ENCODE measurements at places on chromosomes 12 and 14. TPM values are rescaled to one million over a fixed set of nuclear protein-coding genes. Genes with fewer than 3 reads are reported as not detected.

SIX1 gene
- 79.6 TPM for total RNA-seq

DNA sequence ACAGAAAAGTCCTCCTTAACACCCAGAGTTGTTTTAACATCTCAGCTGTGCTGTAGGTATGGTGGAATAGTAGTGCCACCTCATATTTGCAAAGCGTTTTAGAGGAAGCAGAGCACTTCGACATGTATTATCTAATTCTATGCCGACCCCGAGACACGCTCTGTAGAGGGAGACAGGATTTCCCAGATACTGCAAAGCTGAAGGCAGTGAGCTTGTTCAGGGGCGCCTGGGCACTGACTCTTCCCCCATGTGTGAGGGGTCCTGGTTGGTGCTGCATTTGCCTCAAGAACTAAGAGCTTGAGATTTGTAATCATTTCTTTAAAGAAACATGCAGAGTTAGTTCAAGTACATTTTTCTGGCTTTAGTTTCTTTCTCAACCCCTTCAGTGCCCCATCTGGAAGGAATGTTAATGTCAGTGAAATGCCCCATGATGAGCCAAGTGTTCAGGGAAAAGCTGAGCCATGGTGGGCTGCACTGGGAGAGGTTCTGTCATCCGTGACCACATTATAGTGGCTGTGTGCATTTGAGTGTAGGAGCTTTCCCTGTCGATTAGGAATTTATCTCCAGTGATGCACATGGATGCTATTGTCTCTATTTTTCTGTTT, 66.3 kb downstream of the MBIP start:
- no peak for DNase-seq

DNA sequence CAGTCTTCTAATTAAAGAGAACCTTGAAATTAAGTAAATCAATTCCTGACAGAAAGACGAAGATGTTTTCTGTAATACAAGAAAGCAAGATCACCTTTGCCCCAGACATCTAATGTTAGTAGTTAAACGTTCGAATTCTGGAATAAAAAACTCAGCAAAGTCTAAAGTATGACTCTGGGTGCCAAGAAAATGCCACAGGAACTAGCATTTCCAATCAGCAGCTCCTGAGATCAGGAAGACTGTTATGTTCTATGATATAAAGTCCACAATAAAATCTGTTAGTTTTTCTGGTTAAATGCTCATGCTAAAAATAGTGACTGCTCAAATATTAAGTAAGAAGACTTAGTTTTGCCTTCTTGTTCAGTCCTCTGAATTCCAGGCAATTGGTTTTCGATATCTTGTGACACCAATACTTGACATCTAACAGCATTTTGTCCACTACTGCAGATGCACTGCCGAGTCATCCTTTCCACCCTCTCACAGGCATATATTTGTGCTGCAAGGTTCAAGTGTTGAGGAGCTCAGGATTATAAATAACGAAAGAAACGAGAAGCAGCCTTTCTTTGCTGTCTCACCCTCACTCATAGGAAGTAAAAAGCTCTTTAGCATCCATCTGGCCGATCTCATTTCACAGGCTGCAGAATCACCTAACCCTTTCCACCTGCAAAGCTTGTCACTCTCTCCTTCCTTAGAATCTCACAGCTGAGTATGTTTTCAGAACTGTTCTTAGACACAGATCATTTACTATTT, 32.0 kb downstream of the SSH1 start:
- DNase-seq: no peak

DNA sequence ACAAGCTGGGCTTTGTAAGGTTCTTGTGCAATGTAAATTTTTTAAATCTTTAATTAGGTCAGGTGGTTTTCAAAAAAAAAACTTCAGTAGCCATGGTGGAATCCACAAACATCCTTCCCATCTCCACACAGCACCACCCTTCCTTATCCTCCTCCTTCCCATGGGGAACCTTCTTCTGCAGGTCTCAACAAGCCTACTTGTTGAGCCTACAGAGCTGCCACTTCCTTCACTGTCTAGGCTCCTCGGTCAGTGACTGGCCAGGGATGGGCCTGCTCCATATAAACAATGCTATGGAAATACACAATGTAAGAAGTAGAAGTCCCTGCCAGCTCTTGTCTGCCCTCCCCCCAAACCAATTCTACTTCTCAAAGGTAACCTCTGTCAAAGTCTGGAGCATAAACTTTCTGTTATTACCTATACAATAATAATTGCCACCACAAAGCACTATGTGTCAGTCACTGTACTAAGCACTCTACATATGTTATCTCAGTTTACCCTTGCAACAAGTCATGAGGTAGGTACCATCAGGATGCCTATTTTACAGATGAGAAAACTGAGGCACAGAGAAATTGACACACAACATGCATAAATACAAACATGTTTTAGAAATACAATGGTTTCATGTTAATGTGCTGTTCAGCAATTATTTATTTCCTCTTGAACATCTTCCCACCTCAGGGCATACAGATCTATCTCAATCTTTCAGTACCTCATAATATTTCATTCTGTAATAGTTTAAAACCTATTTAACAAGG, 17.4 kb downstream of the LIMA1 start:
- no peak for DNase-seq

DNA sequence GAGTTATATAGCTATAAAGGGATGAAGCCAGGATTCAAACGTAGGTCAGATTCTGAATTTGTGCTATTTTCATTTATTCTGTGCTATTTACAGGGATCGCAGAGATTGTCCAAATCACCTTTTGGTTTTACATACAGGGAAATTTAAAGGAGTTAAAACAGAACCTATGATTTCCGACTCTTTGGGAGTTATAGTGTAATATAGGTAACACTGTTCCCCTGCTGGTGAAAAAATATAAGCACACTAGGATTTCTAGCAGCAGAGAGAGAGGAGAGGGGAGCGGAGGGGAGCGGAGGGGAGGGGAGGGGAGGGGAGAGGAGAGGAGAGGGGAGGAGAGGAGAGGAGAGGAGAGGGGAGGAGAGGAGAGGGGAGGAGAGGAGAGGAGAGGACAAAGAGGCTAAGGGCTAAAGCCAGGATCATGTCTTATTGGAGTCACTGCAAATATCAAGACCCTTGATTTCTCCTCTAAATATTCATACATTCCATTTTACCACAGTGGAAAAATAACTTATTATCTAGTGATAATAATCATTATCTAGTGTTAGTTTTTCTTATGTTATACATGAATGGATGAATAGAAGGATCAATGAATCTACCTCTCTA, 46.2 kb upstream of the KCNH5 start:
- DNase-seq: no peak

TGFB3 gene
- 55.7 TPM for total RNA-seq

DNA sequence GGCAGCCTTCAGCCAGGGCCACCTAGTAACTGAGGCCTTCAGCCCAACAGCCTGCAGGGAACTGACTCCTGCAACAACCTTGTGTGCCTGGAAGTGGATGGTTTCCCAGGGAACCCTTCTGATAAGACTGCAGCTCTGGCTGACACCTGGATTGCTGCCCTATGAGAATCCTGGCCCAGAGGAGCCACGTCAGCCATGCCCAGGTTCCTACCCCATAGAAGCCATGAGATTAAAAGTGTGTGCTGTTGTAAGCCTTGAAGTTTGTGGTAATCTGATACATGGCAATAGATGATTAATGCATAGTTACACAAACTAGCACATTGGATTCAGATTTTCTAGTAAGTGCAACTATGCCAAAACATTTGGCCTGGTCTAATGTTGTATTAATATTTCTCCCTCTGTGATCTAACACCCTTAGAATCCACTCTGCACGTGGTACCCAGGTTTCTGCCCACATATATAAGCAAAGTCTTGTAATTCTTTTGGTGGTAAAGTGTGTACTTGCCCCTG, 64.8 kb upstream of the BEGAIN start:
- DNase-seq: no peak

GRCh38 chr12:114738460-114739184, 54.6 kb upstream of the TBX3 start:
- DNase-seq: no peak

RESF1 gene
- total RNA-seq: 38.3 TPM

NRXN3 gene
- total RNA-seq: 1.2 TPM

FAM181A gene
- total RNA-seq: not detected

ACAD10 gene
- 35.9 TPM for total RNA-seq

- DNase-seq: no peak
These were observed 376.5 kb downstream of the C12orf75 start for GRCh38 chr12:105706973-105707334.

DNA sequence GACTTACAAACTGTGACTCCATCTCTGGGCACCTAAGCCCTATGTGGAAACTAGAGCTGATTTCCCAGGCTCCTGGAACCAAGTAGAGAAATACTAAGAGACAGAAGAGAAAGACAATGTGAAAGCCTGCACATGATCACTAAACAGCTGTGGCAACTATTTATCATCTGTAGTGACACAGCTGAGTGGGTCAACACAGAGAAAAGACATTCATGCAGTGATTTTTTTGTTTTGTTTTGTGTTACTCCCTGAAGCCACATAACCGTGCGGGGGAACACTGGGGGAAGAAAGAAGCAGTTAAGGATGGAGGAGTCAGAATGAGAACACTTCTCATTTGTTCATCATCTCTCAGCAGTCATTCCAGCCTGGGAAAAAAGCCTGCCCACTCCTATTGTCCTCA, 1.5 kb downstream of the PRR4 start:
- DNase-seq: no peak

- DNase-seq: no peak
These were observed 16.3 kb downstream of the SERPINA1 start for GRCh38 chr14:94372021-94372605.

DNA sequence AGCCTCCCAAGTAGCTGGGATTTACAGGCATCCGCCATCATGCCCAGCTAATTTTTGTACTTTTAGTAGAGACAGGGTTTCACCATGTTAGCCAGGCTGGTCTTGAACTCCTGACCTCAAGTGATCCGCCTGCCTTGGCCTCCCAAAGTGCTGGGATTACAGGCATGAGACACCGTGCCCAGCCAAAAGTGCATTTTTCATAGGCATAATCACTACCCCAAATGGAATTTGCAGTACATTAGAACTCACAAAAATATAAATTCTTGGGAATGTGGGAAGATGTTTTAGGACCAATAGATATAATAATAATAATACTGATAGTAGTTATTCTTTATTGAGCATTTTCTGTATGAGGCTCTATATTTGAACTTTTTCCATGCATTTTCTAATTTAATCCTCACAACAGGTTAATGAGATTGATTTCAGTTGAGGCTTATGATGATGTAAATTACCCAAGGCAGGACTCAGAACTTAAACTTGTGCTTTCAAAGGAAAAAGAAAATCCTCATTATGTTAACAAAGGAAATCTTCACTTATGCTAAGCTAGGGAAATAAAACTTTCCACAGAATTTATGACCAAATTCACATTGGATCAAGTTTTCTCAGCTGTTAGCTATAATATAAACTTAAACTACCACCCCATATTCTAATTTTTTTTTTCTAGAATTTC, 121.6 kb downstream of the SRGAP1 start:
- DNase-seq: no peak

GRCh38 chr12:5682581-5682980, 250.7 kb downstream of the NTF3 start:
- no peak for DNase-seq

RND1 gene
- total RNA-seq: 1.8 TPM

GRCh38 chr14:56378475-56378877, 201.1 kb upstream of the TMEM260 start:
- no peak for DNase-seq

POLE gene
- total RNA-seq: 38.6 TPM

All from glutamatergic neuron (in vitro differentiated cells).